ENCODE measurements at places on chromosomes 4 and X. TPM values are rescaled to one million over a fixed set of nuclear protein-coding genes. Genes with fewer than 3 reads are reported as not detected.

DNA sequence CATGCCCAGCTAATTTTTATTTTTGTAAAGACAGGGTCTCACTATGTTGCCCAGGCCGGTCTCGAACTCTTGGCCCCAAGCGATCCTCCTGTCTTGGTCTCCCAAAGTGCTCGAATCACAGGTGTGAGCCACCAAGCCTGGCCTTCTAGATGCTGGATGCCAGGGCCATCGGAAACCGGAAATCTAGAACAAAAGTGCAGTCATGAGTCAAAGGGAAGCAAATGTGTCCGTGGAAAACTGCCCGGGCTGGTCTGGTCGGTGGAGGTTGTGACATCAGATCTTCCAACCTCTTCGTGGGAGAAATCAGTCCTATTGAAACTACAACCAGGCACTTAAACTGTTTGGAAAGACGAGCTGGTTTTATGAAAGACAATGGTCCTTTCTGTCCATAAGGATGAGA is 92.3 kb upstream of the SHOX start:
- DNase-seq = no peak

Gene CITED1
- 0.53 TPM for total RNA-seq

- peak; percentile 91 for DNase-seq
Observed at GRCh38 chr4:8428288-8429097, 12.0 kb downstream of the ACOX3 start.

DNA sequence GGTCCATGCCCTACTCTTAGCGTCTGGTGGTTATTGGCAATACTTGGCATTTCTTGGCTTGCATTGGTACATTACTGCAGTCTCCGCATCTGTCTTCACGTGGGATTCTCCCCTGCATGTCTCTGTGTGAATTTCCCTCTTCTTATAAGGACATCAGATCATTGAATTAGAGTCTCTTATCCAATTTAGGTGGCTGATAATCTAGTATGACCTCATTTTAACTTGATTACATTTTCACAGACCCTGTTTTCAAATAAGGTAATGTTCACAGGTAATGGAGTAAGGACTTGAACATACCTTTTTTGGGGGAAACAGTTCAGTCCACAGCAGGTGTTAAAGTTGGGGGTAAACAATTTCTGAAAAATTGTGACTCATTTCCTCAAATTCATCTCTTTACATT is 16.6 kb downstream of the KIAA0232 start:
- DNase-seq = no peak

- no peak for DNase-seq
Observed at GRCh38 chrX:98409867-98410266, 1526.2 kb downstream of the RPA4 start.

DNA sequence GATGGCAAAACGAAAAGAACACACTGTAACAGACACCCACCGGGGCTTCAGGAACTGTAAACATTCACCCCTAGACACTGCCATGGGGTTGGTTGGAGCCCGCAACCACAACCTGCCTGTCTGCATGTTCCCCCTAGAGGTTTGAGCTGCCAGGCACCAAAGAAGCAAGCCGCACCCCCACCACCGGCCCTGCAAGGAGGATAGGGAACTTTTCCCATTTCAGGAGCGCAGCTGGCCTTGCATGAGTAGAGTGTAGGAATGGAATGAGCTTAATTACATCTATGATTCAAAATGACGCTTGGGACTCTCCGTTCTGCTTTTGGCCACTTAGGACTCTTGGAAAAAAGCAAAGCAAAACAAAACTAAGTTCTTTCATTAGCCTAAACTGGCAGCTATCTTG is 243.6 kb upstream of the CTSO start:
- DNase-seq = no peak

GRCh38 chr4:77074381-77074831 is 1.4 kb downstream of the CCNI start:
- no peak for DNase-seq

GRCh38 chr4:75895744-75896314 is 6.4 kb downstream of the PPEF2 start:
- no peak for DNase-seq

DNA sequence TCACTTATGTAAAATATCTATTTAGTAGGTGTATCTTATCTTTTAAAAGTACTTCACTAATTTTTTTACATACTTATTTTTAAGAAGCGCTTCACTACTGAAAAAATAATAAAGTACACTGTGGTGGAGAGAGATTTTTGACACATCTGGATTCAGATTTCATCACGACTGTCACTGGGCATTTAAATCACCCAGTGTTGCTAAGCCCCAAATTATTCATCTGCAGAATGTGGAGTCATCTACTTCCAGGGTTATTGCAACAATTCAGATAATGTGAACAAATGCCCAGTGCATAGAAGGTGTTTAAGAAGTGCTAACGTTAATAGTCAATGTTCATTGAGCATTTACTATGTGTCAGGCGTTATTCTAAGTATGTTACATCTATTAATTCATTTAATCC is 41.8 kb downstream of the AASDH start:
- DNase-seq = no peak

- no peak for DNase-seq
Observed at GRCh38 chrX:110851780-110852179, 56.2 kb upstream of the CHRDL1 start.

DNA sequence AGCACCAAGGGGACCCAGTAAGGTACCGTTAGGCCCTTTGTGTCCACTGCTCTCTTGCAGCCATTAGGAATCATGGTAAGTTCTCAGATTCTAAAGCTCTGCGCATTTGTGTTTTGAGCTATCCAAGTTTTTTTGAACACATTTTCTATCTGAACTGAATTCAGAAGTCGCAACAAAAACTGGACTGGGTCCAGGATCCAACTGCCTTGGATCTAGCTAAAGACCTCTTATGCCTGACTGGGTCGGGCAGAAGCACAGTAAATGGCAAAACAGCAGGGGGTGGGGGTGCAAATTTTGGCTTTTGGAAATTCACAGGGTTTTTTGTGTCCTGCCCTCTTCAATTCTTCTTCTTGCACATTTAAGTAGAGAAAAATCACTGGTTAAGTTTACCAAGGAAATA is 30.0 kb downstream of the RCHY1 start:
- DNase-seq = no peak

Gene UFSP2
- 21.0 TPM for total RNA-seq

DNA sequence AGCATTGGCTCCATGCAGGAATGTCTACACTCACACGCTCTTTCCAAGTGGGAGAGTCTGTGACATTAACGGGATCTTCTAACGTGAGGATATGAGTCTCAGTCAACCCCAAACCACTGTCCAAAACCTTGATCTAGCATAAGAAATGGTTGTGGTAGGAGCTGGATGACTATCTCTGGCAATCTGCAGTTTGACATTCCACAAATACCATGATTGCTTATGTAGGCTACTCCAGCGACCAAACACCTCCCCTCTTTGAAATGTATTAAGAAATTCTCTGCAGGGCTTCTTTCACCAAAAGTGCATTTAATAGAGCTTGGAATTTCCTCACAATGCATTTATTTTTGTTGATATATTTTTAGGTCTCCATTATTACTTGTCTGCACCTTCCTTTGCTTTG is 14.1 kb upstream of the STX18 start:
- no peak for DNase-seq

DNA sequence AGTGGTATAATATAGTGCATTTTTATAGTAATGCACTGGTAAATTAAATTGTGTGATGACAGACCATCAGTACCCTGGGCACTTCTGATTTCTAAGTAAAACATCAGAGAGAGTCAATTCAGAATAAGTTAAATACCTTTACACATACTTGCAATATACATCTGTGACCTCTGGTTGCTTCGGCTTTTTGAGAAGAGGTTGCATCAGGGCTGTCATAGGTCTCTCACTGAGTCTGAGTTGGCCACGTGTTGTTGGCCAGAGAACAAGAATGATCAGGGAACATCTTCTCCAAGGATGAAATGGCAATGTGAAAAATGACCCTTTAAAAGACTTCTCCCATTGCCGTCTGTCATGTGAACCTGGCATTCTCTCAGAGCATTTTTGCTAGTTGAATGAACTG is 36.9 kb upstream of the PUDP start:
- DNase-seq = no peak

Gene PCDH10
- not detected for total RNA-seq

Data from naive thymus-derived CD4-positive, alpha-beta T cell (primary cell).